ENCODE measurements at places on chromosomes 2 and 18. TPM values are rescaled to one million over a fixed set of nuclear protein-coding genes. Genes with fewer than 3 reads are reported as not detected.

- DNase-seq: no peak
These were observed 42.4 kb upstream of the MTIF2 start for GRCh38 chr2:55311444-55311870.

Gene LDLRAD4
- 9.6 TPM for polyA plus RNA-seq

- DNase-seq: no peak
These were observed 135.5 kb downstream of the MYO3B start for GRCh38 chr2:170313347-170313991.

DNA sequence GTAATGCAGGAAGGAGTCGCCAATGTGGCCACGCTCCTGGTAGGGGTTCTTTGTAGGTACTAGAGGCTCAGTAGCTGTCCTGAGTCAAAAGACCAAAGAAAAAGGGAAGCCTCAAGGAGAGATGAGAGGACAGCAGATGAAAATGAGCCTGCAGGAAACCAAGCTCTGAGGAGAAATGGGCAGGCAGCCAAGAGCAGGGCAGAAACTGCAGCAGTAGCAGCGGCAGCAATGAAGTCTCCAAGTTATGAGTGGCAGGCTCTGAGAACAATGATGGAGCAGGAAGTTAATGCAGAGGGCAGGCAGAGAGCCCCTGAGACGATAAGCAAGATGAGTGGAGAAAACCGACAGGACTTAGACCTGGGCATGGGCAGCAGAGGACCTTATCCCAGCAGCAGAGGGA, 48.2 kb upstream of the TMEM200C start:
- DNase-seq: no peak

GRCh38 chr18:50518787-50519546, 40.9 kb upstream of the MAPK4 start:
- DNase-seq: no peak

GRCh38 chr2:32991091-32991845, 44.5 kb downstream of the LTBP1 start:
- DNase-seq: no peak

GRCh38 chr2:188892636-188893035, 81.5 kb upstream of the COL3A1 start:
- DNase-seq: no peak

DNA sequence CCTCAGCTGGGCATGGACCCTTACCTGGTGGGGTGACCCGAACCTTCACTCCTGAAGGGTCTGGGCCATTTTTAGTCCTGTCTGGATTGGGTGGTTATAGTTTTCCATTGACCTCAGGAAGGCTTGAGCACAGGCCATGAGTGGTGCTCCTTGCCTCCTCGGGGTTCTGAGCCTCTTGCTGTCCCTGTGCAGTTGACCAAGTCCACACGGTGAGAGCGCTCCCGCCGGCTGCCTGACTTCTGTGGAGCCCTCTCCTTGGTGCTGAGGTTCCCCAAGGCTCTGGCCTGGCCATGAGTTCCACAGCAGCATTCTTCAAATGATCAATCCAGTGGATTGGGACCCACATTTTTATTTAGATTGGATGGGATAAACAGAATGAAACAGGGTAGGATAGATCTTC, 159.5 kb downstream of the SEPTIN10 start:
- no peak for DNase-seq

GRCh38 chr2:9167718-9168657, 38.6 kb upstream of the ASAP2 start:
- no peak for DNase-seq

GRCh38 chr2:89837962-89838625, 1146.6 kb downstream of the RPIA start:
- DNase-seq: no peak

DNA sequence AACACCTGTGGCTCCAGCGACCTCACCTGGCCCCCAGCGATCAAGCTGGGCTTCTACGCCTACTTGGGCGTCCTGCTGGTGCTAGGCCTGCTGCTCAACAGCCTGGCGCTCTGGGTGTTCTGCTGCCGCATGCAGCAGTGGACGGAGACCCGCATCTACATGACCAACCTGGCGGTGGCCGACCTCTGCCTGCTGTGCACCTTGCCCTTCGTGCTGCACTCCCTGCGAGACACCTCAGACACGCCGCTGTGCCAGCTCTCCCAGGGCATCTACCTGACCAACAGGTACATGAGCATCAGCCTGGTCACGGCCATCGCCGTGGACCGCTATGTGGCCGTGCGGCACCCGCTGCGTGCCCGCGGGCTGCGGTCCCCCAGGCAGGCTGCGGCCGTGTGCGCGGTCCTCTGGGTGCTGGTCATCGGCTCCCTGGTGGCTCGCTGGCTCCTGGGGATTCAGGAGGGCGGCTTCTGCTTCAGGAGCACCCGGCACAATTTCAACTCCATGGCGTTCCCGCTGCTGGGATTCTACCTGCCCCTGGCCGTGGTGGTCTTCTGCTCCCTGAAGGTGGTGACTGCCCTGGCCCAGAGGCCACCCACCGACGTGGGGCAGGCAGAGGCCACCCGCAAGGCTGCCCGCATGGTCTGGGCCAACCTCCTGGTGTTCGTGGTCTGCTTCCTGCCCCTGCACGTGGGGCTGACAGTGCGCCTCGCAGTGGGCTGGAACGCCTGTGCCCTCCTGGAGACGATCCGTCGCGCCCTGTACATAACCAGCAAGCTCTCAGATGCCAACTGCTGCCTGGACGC, 4.9 kb downstream of the GPR35 start:
- no peak for DNase-seq

DNA sequence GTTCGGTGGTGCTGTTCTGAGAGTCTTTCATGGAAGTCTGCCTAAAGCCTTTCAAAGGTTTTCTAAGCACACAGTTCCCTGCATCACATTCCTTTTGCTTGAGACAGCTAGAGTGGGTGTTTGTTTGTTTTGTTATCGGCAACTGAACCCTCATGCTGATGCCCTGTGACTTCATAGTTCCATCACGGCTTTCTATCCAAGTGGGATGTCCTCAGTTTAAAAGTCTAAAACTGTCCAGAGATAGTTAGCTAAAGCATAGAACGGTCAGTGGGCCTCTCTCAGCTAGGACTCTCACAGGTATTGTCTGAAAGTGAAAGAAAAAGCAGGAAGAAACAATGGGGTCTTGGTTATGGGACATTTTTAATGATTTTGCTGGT, 337.3 kb downstream of the OSR1 start:
- no peak for DNase-seq

Gene MRO
- polyA plus RNA-seq: 3.0 TPM

DNA sequence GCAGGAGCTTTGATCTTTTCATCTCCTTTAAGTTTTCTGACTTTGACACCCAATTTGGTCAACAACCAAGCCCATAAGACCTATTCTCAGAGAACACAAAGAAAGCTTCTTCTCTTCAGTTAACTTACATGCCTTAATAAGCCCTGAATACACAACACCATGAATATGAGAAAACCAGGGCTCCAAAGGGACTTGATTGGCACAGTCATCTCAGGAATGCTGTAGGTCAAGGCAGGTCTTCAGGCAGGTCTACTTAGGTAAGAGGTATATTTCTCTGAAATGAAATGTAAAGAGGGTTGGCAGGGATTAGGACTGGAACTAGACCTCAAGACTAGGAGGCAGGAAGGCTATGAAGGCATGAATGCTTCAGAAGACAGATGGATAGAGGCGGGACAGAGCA, 24.4 kb upstream of the EIF2AK3 start:
- DNase-seq: no peak

- DNase-seq: no peak
These were observed 77.8 kb upstream of the TMEM200C start for GRCh38 chr18:5973099-5973498.

DNA sequence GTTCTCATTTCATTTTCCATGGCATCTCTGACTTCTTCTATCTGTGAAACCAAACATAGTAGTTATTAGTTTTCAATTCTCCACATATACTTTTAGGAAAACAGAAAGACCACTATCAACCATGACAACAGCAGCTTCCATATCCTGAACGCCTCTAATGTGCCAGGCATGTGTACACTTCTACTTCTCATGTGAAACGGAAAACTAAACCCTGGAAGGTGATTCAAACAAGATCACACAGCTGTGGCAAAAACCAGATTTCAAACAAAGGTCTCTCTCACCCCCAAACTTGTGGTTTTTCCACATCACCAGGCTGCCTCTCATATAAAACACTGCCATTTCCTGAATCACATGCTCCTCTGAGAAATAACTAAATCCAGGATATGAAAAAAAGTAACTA, 41.8 kb downstream of the PTCD3 start:
- DNase-seq: no peak

DNA sequence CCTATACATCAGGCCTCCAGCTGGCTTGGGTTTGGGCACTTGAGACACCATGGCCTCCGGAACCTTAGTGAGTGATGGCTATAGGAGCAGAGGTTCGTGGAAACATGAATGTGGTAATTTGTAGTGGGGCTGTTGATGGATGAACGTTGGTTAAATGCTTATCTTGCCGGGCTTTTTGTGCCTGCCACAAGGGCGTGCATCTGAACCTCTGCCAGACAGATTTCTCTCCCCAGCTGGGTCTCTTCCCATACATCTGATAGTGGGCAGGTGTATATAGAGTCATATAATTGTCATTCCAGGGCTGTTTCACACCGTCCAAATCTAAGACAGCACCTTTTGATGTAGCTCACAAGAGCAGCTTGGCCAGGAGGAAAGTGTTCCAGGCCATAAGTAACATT, 14.7 kb downstream of the LAMA3 start:
- no peak for DNase-seq

DNA sequence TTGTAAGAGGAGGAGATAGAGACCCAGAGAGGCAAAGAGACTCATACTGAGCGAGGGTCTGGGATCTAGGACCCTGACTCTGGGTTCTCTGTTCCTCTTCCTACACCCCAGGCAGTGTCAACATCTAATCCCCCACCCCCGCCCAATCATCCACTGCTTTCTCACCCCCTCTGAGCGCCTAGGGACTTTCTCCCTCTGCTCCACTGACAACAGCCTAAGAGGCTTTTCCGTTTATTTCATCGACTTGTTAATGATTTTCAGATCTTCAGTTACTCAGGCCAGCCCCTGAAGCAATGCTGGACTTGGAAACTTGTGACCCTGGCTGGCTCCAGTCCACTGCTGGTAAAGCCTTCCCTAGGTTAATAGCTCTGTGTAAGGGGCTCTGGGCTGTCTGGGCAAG, 65.1 kb downstream of the TFCP2L1 start:
- no peak for DNase-seq
